EH (cell line): ENCODE measurements at places on chromosomes 3 and 15.
A peak's percentile ranks its signal among the peaks of the same experiment; 100 is the strongest.

DNA sequence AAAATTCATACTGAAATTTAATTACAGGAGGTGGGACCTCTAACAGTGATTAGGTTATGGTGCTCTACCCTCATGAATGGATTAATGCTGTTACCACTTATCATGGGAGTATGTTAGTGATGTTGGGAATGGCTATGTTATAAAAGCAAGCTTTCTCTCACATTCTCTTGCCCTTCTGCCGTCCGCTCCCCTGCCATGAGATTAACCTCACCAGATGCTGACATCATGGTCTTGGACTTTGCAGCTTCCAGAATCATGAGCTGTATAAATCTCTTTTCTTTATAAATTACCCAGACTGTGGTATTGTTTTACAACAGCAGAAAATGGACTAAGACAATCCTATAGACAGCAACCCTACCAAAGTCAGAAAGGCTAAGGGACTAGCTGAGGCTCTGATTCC is 884.8 kb downstream of the FHIT start:
- DNase-seq = no peak

DNA sequence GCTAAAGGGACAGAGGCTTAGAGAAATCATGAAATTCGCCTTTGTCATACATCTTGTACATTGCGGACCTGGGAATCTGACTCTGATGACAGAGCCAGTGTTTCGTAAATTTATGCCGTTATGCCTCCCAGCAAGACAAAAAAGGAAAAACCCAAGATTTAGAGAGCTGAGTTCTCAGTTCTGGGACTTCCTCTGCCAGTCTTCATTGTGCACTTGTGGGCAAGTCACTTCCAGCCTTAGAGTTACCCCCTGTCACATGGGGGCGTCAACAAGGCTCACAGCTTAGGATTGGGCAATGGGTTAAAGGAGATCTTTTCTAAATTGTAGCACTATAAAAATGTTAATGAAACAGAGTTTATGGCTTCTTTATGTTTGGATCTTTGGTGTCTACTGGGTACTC is 41.9 kb upstream of the MITF start:
- no peak for DNase-seq

DNA sequence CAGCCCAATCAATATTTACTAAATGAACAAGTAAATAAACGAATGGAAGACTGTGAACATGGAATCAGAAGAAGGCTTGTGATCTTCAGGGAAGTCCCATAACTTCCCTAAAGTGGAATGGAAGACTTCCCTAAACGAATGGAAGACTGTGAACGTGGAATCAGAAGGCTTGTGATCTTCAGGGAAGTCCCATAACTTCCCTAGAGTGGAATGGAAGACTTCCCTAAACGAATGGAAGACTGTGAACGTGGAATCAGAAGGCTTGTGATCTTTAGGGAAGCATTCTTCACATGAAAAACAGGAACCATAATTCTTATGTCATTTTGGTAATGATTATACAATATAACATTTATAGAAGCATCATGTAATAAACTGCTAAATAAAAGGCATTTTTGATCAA is 38.8 kb downstream of the EOGT start:
- no peak for DNase-seq

DNA sequence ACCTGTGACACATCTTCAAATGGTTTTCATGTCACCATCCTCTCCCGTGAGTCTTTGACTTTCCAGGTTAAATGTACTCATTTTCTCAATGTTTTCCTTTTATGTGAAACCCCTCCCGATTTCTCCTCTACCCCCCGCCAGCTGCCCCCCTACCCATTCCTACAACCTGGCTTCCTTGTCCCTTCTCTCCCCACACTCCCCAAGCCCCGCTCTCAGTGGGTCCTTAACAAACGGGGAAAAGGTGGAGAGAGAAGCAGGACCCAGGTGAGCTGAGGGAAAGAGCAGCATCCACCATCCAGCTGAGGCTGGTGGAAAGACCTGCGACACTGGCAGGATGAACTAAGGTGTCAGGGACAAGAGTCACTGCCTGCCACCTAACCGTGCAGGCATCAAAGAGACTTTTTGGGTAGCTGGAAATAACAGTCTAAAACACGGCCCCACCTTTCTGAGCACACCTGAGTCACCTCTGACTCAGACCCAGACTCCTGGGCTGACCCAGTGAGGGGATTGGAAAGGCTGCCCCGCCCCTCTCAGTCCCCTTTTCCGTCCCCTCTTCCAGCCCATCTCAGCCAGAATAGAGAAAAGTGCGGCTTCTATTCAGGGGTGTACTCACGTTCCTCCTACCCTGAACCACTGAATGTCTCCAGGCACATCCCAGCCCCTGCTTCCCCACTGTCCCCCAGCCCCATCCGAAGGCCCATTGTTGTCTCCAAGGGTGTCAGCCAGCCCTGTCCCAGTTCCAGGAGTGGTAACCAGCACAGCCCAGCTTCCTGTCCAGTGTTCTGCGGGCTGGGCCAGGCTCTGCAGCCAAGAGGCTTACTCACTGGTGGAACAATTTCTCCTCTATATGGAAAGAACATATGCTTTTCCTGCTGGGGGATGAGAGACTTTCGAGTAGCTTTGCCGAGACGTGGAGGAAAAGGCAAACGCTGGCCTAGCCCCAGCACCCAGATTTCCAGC is 20.4 kb downstream of the ISG20 start:
- peak; percentile 73 for DNase-seq

DNA sequence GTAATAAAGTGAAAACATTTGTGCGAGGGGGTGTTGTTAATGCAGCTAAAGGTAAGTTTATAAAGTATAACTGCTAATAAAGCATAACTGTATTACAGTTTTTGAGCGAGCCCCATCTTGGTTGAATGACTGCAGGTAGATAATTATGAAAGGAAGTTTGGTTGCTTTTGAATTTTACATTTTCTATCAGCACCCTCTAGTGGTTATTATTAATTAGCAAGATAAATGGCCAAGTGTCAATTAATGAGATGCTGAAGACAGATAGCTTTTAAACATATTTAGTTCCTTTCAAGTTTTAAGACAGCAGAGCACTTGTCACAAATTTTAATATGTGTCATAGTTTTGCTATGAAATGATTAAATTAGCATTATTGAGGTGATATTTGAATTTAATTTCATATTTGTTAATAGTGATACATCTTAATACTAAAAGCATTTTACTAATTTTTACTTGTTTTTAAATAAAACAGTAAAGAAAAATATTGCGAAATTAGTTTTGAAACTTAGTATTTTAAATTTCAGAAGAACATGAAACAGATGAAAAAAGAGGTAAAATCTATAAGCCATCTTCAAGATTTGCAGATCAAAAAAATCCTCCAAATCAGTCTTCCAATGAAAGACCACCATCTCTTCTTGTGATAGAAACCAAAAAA is 15.1 kb downstream of the U2SURP start:
- DNase-seq = peak; percentile 23

DNA sequence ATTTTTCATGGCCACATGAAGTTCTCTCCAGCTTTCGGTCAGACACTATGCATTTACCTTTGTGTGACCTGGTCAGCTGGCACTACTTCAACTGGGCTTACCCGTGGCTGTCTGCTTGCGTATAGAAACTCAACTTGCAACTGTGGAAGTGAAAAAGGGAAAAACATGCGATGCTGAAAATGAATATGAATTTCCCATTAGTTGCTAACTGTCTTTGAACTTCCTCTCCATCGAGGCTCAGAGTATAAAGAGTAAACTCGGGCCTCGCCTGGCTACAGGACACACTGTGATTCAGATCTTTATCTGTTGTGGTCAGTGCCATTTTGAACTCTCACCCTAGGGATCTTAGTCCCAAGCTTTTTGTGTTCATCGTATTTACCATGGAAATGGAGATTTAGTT is 26.8 kb downstream of the NFKBIZ start:
- no peak for DNase-seq

- peak; percentile 70 for DNase-seq
Measured at GRCh38 chr15:43187544-43188155, 2.4 kb downstream of the CCNDBP1 start.

GRCh38 chr3:63910001-63910400 is 2.2 kb downstream of the SCAANT1 start:
- no peak for DNase-seq

GRCh38 chr15:70936326-70936725 is 43.7 kb downstream of the LRRC49 start:
- DNase-seq = no peak
